NCI-H1417 (cell line): ENCODE measurements at places on chromosomes 7 and 10.

DNA sequence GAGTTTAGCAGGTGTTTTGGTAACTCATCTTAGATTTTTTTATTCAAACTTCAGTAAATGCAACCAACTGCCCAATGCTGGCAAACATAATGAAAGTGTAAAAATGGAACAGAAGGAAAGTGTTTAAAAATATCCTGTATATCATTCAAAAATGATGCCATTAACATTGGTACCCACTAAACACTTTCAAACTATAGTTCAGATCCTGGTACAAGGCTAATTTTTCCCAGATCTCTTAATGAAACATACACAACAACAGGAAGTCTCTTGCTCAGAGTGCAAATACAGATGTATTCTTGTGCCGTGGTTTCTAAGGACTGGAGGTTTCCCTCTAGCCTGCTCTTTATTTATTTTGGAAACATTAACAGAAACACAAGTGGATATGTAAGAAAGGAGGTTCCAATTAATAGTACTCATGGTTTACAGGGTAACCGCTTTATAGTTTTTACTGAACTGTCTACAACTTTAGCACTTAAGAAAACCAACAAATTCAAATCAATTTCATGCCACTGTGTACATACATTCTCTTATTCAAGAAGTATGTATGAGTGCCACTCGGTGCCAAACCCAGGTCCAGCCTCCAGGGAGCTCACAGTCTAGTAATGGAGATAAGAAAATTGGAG, 176.0 kb upstream of the AKR1E2 start:
- DNase-seq: peak; percentile 39

- DNase-seq: no peak
These were observed 99.6 kb upstream of the DIP2C start for GRCh38 chr10:788796-789748.

DNA sequence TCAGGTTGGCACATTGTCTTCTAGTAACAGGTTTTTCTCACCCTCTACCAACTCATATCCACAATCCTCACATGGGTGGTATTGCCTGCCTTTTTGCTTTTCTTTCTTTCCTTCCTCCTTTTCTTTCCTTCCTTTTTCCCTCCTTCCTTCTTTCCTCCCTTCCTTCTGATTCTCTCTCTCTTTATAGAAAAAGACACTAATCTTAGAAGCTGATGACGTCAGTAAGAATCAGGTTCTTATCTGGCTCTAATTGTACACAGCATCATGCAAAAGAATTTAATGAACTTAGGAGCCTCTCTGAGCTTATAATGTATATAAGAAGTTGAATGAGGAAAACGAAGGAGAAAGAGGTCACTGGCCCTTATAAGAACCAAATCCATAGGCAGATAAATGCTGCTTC, 328.3 kb downstream of the GRM8 start:
- no peak for DNase-seq

DNA sequence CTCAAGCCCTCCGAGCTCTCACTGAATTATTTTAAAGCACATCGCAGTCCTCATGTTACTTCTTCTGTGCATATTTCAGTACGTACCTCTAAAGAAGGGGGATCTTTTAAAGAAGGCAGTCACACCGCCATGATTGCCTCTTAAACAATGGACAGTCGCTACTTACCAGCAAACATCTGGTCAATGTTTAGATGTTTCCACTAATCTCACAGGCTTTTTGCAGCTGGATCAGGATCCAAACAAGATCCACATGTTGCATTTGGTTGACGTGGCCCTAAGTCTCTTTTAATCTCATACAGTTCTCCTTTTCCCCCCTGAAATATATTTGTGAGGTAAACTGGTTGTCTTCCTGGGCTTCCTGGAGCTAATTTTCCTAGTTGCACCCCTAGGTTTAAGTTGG, 50.0 kb downstream of the PRF1 start:
- no peak for DNase-seq

GRCh38 chr7:119964788-119965542, 308.0 kb upstream of the KCND2 start:
- no peak for DNase-seq

DNA sequence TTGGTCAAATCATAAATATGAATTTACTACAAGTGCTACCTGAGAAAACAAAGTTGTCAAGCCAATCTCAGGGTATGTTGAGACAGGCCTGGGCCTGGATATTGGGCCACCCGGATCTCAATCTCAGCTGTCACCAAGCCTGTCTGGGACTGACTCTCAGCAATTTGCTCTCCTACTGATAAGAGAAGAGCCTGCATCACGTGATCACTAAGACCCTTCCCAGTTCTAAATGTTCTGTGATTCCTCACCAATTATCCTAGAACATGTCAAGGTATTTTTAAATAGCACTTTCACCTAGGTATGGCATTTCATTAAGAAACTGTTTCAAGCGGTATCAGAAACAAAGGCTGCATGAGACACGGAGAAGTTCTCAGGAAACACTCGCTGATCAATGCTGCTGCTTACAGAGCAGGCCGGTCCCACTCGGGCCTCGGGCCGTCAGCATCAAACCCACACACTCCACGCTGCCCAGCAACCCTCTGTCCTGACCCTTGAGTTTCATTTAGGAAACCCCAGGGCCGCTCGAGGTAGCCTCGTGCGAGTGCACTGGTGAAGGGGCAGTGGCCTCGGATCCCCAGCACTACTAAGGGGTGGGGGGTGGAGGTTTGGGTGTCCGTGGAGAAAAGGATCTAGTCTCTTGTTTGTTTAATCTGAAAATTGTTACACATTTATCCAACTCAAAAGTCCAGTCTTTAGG, 4.1 kb downstream of the KLF6 start:
- no peak for DNase-seq

GRCh38 chr10:104521901-104522694, 119.0 kb upstream of the SORCS3 start:
- DNase-seq: peak; percentile 59

GRCh38 chr10:34547291-34547690, 267.8 kb downstream of the PARD3 start:
- DNase-seq: no peak

DNA sequence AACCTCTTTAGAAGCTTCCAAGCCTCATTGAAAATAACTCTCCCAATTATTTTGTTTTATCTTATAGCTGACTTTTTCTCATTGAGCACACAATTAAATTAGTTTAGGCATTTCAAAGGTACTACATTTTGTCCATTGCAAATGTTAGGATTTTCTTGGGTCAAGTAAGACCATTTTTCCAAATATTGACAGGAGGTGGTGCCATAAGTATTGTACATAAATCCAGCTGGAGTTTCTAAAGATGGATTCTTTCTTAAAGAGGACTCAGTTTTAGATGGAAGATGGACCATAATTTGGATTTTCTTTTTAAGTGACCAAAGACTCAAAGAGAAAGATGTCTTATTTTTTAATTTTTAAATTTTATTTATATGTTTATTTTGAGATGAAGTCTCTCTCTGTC, 12.3 kb upstream of the OPN4 start:
- no peak for DNase-seq

DNA sequence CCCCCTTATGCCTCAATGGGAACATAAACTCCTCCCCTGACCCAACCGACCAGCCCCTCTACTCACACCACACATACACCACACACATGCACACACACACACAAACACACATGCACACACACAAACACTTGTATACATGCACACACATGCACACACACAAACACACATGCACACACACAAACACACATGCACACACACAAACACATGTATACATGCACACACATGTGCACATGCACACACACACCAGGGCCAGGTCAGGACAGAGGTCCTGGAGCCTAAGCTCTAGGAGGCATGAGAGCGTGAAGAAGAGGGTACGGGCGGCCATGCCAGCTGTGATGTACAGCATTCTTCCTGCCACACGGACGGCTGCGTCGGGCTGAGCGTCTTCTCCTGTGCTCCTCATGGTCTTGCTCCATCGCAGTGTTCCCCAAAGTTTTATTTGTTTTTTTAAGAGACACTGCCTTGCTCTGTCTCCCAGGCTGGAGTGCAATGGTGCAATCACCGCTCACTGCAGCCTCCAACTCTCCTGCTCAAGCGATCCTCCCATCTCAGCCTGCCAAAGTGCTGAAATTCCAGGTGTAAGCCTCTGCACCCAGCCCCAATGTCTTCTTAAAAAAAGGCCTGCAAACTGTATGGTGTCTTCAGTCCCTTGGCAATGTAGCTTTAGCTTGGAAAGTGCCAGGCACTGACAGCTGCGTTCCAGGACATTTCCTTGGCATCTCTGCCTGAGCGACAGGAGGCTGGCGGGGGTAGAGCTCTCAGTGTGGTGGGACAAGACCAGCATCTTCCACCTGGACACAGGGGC, 38.8 kb upstream of the INPP5A start:
- DNase-seq: no peak

- DNase-seq: no peak
These were observed 14.3 kb downstream of the STRA8 start for GRCh38 chr7:135247746-135248471.

- no peak for DNase-seq
These were observed 57.9 kb downstream of the GATA3 start for GRCh38 chr10:8112230-8112905.

GRCh38 chr7:157265051-157265450, 71.8 kb upstream of the DNAJB6 start:
- no peak for DNase-seq

DNA sequence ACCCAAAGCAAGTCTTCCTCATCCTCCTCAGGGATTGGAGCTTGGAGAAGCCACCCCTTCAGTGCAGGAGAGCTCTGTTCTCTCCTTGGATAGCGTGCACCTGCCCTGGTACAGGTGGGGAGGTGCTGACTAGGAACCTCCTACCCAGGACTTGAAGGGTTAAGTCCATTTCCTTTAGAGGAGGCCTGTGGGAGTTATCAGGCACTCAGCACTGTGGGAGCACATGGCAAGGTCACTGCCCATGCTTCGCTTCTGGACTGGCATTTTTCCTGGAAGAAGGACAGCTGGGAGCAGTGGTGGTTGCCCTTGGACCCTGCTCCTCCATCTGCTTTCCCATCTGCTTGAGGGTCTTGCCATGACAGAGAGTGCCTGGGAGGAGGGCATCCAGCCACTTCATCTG, 142.8 kb downstream of the CXCL12 start:
- DNase-seq: no peak

- DNase-seq: peak; percentile 44
These were observed 992 bp upstream of the MGMT start for GRCh38 chr10:129465796-129466702.

DNA sequence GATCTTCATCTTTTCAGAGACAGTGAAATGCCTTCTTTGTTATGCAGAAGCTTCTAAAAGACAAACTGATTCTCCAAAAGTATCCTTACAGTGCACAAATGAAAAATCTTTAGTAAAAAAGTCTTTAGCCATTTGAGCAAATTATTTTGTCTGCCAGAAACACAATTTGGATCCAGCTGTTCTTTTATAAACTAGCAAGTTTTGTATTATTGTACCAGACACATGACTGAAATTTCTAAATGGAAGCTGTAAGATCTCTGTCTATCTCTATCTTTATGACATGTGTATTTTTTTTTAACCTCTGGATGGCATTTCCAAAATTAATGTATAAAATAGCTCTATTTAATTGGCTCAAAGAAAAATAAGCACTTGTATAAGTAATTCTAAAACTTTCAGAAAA, 68.3 kb downstream of the VIPR2 start:
- no peak for DNase-seq

GRCh38 chr10:22997096-22997495, 69.2 kb downstream of the ARMC3 start:
- DNase-seq: peak; percentile 3

- DNase-seq: no peak
These were observed 16.2 kb downstream of the ATG9B start for GRCh38 chr7:151008143-151008510.
